SK-MEL-5 (cell line): ENCODE measurements at places on chromosomes 5 and 9. TPM values are rescaled to one million over a fixed set of nuclear protein-coding genes. Genes with fewer than 3 reads are reported as not detected.

DNA sequence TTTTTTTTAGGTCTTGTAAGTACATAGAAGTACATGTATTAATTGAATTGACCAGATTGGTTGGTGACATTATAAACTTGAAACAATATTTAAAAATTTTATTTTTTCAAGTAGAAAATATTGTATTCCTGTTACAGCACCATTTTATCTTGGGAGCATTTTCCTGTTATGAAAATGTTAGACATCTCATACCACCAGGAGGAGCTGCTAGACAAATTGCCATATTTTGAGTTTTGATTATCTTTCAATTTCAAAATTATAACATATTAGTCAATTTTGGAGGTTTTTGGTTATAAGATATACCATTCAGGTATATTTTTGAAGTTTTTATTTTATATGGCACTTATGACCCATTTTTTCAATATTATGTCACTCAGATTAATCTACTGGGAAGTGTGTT, 84.4 kb downstream of the CNTLN start:
- peak; percentile 22 for DNase-seq

GRCh38 chr5:11494340-11494739, 409.9 kb downstream of the CTNND2 start:
- DNase-seq, result peak; percentile 27

PLPP7 gene
- 1.1 and 2.0 TPM in 2 replicates for total RNA-seq

SPINK13 gene
- 0.50 TPM in 1 of 2 replicates, not detected in the other for total RNA-seq
